ENCODE measurements at places on chromosomes 1 and 21. TPM values are rescaled to one million over a fixed set of nuclear protein-coding genes. Genes with fewer than 3 reads are reported as not detected.

AMY1A gene
- total RNA-seq, result not detected

CLDN8 gene
- total RNA-seq, result not detected

VPS45 gene
- 32.5 TPM for total RNA-seq

- peaks cover 19% of the 10 kb centered on the region for H3K36me3 ChIP-seq
- DNase-seq, result no peak
- peak overlapping the region; percentile 31 for H3K4me3 ChIP-seq
- H3K27ac ChIP-seq, result no peak overlapping the region
These were observed 2.7 kb downstream of the PRMT2 start for GRCh38 chr21:46637952-46638746.

DNA sequence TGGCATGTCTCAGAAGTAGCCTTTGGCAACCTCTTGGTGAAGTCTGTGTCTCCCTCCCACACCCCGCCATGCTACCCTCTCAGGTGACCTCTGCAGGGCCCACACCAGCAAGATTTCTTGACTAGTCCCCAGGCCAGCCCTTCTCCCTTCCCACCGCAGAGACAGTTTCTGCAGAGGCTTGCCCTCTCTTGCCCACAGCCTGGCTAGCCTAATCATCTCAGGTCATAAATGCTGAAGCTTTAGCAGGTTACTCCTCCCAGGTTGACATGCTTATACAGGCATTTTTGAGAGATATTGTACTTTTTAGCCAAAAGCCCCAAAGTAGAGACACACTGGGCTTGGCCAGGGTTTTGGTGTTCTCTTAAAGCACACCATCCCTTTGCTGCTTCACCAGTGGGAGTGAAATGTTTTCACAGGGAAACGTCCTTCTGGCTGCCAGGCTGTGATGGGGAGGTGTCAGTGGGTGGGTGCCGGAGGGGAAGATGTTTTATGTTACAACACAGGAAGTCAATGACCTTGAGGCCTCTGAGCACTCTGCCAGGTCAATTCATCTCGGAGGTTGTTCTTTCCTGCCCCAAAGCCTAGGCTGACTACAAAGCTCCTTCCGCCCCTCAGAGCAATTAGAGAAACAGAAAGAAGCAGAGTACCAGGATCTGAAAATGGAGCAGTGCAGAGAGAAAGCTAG is 58.5 kb downstream of the STYXL2 start:
- no peaks in the 10 kb centered on the region for H3K36me3 ChIP-seq
- H3K27me3 ChIP-seq, result peaks cover 2% of the 10 kb centered on the region
- H3K4me1 ChIP-seq, result peaks cover 26% of the 10 kb centered on the region
- DNase-seq, result no peak
- no peak overlapping the region for H3K27ac ChIP-seq

GRCh38 chr21:25953659-25954058 is 216.9 kb downstream of the APP start:
- H3K4me3 ChIP-seq, result no peak overlapping the region
- H3K36me3 ChIP-seq, result peaks cover 49% of the 10 kb centered on the region
- DNase-seq, result no peak
- H3K27ac ChIP-seq, result peak overlapping the region; percentile 43
- H3K4me1 ChIP-seq, result peaks cover 7% of the 10 kb centered on the region
- peaks cover 6% of the 10 kb centered on the region for H3K27me3 ChIP-seq

LMOD1 gene
- total RNA-seq, result not detected

DNA sequence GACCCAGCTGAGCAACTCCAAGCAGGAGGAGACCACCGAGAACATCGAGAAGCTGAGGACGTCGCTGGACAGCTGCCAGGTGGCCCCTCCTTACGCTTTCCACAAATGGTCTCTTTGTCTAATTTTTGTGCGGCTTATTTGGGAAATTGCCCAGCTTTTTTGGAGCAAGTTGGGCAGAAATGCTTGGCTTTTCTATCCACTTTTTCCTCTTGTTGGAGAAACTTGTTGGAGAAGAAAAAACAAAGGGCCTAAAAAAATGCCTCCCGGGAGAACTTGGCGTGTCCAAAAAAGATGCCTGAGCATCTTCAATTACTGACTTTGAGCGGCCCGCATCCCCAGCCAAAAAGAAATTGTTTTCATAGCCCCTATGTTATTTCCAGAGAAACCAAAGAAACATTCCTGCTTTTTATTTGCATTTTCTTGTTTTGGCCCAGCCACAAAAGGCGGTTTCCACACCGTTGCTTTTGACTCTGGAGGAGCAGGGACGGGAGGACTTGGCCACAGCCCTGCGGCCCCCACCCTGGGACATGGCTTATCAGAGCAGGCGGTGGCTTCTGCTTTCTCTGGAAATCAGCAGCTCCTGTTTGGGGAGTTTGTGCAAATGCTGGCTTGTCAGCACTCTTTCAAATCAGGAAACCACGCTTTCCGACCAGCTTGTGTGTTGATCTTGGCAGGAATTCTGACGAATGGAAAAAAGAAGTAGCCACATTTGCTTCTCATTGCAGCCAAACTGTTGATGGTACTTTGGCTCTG is 81.2 kb upstream of the EFHD2 start:
- H3K4me1 ChIP-seq, result peaks cover 24% of the 10 kb centered on the region
- H3K4me3 ChIP-seq, result no peak overlapping the region
- peaks cover 3% of the 10 kb centered on the region for H3K27me3 ChIP-seq
- H3K27ac ChIP-seq, result no peak overlapping the region
- no peak for DNase-seq

DNA sequence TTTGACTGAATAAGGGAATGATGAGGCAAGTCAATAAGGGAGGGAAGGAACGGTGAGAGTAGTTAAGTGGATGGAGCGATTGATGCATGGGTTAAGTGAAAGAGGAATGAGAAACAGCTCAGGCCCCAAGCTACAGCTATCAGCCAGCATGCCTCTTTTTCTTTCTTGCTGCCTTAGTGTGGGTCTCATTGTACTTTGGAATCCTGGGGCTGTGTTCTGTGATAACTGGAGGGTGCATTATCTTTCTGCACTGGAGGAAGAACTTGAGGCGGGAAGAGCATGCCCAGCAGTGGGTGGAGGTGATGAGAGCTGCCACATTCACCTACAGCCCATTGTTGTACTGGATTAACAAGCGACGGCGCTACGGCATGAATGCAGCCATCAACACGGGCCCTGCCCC is 1.0 kb downstream of the TEX38 start:
- H3K4me3 ChIP-seq, result peak overlapping the region; percentile 33
- no peak for DNase-seq
- H3K27ac ChIP-seq, result no peak overlapping the region

DNA sequence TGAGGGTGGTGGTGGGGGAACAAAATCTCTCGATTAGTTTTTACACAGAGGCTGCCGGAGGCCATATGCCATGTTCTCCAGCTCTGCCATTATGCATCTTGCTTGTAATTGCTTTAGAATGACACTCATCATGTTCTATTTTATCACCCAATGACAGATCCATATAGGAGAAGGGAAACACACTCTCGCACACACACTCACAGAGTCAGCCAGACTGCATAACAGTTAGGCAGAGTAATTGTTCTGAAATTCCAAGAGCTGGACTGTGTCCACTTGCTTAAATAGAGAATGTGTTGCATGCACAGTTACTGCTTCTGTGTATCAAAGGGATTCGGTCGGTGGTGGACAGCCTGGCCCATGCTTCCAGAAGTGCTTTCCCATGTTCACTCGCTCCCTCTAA is 30.6 kb downstream of the KCND3 start:
- peaks cover 1% of the 10 kb centered on the region for H3K27me3 ChIP-seq
- H3K36me3 ChIP-seq, result no peaks in the 10 kb centered on the region
- H3K4me1 ChIP-seq, result no peaks in the 10 kb centered on the region
- H3K27ac ChIP-seq, result no peak overlapping the region
- DNase-seq, result no peak

GRCh38 chr1:64343105-64343822 is 126.7 kb upstream of the CACHD1 start:
- H3K36me3 ChIP-seq, result no peaks in the 10 kb centered on the region
- peaks cover 2% of the 10 kb centered on the region for H3K27me3 ChIP-seq
- no peak overlapping the region for H3K27ac ChIP-seq
- peaks cover 8% of the 10 kb centered on the region for H3K4me1 ChIP-seq
- H3K4me3 ChIP-seq, result no peak overlapping the region

WNT4 gene
- total RNA-seq, result 0.77 TPM

GRCh38 chr1:11831945-11832725 is 15.4 kb downstream of the NPPA start:
- peaks cover 47% of the 10 kb centered on the region for H3K36me3 ChIP-seq
- H3K4me3 ChIP-seq, result no peak overlapping the region

DNA sequence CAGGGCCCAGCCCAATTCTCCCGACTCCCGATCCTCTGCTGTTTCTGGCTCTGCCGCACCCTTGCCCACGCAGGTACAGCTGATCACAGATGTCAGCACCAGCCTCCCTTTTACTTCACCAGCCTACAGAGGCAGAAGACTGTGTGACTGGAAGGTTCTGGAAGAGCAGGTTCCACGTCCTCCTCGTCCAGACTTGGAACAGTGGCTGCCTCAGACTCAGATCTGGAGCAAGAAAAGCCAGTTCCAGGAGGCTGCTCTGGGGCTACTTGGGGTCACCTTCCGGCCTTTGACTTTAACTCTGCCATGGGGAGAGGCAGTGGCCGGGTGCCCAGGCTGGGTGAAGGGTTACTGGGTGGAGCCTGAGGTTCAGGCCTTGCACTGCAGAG is 16.1 kb upstream of the KLHDC7A start:
- no peaks in the 10 kb centered on the region for H3K4me1 ChIP-seq
- H3K36me3 ChIP-seq, result no peaks in the 10 kb centered on the region
- no peak overlapping the region for H3K27ac ChIP-seq
- H3K27me3 ChIP-seq, result peaks cover 11% of the 10 kb centered on the region
- no peak overlapping the region for H3K4me3 ChIP-seq
- DNase-seq, result no peak

- peaks cover 7% of the 10 kb centered on the region for H3K27me3 ChIP-seq
- H3K4me1 ChIP-seq, result peaks cover 76% of the 10 kb centered on the region
- H3K4me3 ChIP-seq, result no peak overlapping the region
- no peak for DNase-seq
These were observed 305.4 kb downstream of the DISC1 start for GRCh38 chr1:231931846-231932454.

CFAP45 gene
- total RNA-seq, result 1.0 TPM

DNA sequence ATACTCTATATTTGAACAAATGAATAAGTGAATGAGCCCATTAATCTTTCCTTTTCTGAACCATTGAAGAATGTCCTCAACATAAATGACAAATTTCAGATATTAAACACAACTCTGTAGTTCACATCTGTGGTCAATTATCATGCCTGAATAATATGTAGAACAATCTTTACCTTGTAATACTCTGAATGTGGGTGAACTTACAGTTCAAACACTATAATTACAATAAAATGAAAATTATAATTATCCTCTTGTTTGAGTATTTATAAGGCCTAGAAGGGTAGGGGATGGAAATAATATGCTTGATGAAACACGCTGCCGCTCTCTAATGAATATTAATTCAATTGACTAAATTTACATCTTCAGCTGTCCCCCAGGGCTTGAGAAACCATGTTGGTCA is 8.7 kb upstream of the SFPQ start:
- H3K27me3 ChIP-seq, result peaks cover 3% of the 10 kb centered on the region
- H3K27ac ChIP-seq, result peak overlapping the region; percentile 68
- peaks cover 7% of the 10 kb centered on the region for H3K4me1 ChIP-seq
- DNase-seq, result no peak
- no peak overlapping the region for H3K4me3 ChIP-seq
- H3K36me3 ChIP-seq, result no peaks in the 10 kb centered on the region

DNA sequence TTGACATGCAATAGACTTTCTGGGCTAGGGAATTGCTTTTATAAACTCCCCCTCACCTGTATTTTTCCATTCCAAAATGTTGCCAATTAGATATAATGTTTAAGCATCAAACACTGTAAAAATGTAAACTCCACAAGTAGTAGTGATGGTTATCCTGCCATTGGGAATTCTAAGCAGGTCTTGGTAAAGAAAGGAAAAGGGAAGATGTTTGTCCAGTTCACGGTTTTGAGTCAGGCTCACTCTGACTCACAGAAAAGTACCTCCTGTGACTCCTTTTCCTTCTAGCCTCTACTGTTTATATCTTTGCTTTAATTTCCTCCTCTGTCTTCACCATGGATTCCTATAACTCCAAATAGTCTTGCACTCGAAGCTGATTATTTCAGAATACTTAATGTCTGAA is 19.0 kb upstream of the PTPN14 start:
- no peaks in the 10 kb centered on the region for H3K27me3 ChIP-seq
- peaks cover 12% of the 10 kb centered on the region for H3K4me1 ChIP-seq
- DNase-seq, result no peak

SPATA46 gene
- not detected for total RNA-seq

DNA sequence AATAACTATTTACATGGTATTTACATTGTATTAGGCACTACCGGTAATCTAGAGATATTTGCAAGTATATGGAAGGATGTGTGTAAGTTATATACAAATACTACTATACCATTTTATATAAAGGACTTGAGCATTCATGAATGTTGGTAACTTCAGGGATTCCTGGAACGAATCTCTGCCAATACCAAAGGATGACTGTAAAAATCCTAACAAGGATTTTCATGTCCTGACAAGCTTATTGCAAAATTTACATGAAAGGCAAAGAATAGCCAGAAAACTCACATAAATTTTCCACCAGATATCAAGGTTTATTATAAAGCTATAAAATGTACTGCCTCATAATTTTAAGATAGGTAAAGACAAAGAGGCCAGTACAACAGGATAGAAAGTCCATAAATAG is 325.2 kb upstream of the NRIP1 start:
- no peak overlapping the region for H3K4me3 ChIP-seq
- H3K27me3 ChIP-seq, result no peaks in the 10 kb centered on the region
- no peak for DNase-seq
- H3K27ac ChIP-seq, result no peak overlapping the region
- no peaks in the 10 kb centered on the region for H3K36me3 ChIP-seq
- no peaks in the 10 kb centered on the region for H3K4me1 ChIP-seq

TNFRSF9 gene
- 4.8 TPM for total RNA-seq

CLCA1 gene
- total RNA-seq, result not detected

- peaks cover 11% of the 10 kb centered on the region for H3K4me1 ChIP-seq
- no peak overlapping the region for H3K27ac ChIP-seq
- DNase-seq, result no peak
- no peaks in the 10 kb centered on the region for H3K36me3 ChIP-seq
These were observed 91.2 kb upstream of the NGF start for GRCh38 chr1:115429241-115429640.

DNA sequence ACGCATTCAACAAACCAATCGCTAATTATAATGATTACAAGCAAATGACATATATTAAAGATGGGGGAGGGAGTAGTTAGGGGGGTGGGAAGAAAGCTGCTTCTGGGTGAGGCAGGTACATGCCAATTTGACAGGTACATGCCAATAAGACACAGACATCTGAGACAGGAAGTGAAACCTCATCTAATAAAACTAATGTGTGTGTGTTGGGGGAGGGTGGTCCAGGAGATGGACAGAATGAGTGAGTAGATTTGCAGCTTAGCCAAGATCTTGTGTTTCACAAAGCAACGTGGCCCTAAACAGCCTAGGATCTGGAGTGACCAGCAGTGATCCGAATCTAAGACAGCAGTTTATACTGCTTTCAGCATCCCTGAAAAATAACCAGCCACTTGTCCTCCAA is 10.8 kb downstream of the CFAP45 start:
- H3K27ac ChIP-seq, result no peak overlapping the region
- DNase-seq, result no peak
- no peaks in the 10 kb centered on the region for H3K36me3 ChIP-seq
- H3K4me3 ChIP-seq, result no peak overlapping the region
- H3K27me3 ChIP-seq, result peaks cover 10% of the 10 kb centered on the region
